Caco-2 (cell line): ENCODE measurements at places on chromosomes 2 and 18. TPM values are rescaled to one million over a fixed set of nuclear protein-coding genes. Genes with fewer than 3 reads are reported as not detected.

TUBA3E gene
- 0.57 TPM in 1 of 2 replicates, not detected in the other for total RNA-seq

ACMSD gene
- total RNA-seq = not detected in 2 replicates

RBM43 gene
- total RNA-seq = 1.4 and 1.6 TPM in 2 replicates

GRCh38 chr2:183773775-183774174 lies 649.5 kb downstream of the NUP35 start:
- DNase-seq = no peak
- H3K4me1 ChIP-seq = no peaks in the 10 kb centered on the region
- H3K4me3 ChIP-seq = no peak overlapping the region
- H3K27ac ChIP-seq = no peak overlapping the region
